Ovary (tissue), 10 donors: ENCODE measurements at places on chromosomes 2 and 18. TPM values are rescaled to one million over a fixed set of nuclear protein-coding genes. Genes with fewer than 3 reads are reported as not detected.

- no peak for DNase-seq
- no peaks in the 10 kb centered on the region for H3K27me3 ChIP-seq
- no peaks in the 10 kb centered on the region for H3K4me1 ChIP-seq
- H3K4me3 ChIP-seq: no peak overlapping the region
- no peaks in the 10 kb centered on the region for H3K36me3 ChIP-seq
Observed at GRCh38 chr2:168752361-168752760, 50.1 kb upstream of the NOSTRIN start.

DNA sequence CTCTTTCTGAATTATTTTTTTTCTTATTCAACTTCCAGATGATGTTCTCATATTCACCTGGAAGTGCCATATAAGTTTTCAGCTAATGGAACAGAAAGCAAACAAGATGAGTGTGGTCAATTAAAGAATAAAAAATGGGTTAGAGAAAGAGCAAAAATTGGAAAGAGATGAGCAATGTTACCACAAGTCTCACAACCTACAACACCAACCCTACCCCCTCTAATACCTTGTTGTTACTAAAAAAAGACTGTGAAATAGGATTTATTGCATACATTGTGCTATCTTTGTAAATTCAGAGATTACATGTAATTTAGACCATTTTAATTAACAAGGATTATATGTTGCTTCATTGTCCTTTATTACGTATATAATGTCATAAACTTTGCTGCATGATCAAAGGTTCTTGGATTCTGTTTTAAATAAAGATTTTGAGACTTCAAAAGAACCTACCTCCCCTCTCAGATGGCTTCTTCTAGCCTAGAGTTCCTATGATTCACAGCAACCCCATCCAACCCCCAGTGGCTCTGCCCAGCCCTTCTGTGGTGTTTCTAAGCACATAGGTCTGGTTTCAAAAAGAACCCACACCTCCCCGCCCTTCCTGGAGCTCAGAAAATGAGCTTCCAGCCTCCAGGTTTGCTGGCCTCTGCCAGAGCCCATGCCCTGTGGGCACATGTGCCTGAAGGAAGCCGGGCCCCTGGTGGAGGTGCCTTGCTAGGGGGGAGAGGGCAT, 24.7 kb downstream of the LGALSL start:
- H3K27me3 ChIP-seq: no peaks in the 10 kb centered on the region
- no peak overlapping the region for H3K27ac ChIP-seq
- peaks cover 3% of the 10 kb centered on the region for H3K4me1 ChIP-seq
- H3K4me3 ChIP-seq: no peak overlapping the region
- DNase-seq: no peak

DNA sequence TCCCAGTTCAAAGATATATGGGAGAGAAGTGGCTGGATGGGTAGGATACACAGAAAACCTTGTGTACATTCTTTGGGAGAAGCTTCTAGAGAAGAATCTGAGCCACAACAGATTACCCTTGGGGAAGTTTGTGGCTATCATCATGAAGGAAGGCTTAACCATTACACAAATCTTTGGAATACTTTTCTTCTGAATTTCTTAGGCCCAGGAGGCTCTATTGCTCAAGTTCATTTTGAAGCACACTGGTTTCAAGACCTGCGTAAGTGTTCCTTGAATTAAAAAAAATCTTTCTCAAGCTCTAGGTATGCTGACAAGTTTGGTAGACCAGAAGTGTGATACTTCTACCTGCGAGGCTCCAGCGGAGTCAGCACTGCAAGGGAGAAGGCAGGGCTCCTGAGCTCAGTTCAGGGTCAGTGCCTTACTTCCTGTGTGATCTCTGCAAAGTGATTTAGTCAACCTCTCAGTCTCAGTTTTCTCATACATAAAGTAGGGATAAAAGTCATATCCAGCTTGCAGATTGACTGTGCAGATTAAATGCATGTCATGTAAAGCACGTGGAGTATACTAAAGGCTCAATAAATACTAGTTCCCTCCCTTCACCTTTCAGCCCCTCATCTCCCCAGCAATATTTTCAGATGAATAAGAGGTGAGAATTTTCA, 438.6 kb downstream of the DLGAP1 start:
- no peak overlapping the region for H3K27ac ChIP-seq
- no peak for DNase-seq
- H3K4me3 ChIP-seq: no peak overlapping the region
- H3K27me3 ChIP-seq: no peaks in the 10 kb centered on the region
- no peaks in the 10 kb centered on the region for H3K4me1 ChIP-seq

DNA sequence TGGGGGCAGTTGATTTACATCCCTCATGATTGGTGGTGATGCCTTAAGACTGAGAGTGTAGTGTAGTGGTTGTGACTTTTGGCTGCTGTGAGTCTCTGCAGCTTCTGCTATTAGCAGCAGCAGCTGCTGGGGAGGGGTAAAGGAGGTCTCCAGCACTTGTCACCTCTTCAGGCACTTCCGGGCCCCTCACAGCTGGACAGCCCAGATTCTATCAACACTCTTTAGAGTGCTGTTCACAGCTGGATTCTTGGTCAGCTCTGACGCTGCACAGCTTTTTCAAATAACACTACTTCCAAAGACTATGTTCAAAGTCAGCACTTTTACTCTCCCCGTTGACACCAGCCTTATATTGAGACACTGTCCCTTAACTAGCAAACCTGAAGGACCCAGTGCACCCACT, 396.0 kb downstream of the MEIS1 start:
- H3K36me3 ChIP-seq: no peaks in the 10 kb centered on the region
- no peaks in the 10 kb centered on the region for H3K27me3 ChIP-seq
- H3K27ac ChIP-seq: no peak overlapping the region

GRCh38 chr18:5503740-5504139, 40.1 kb downstream of the EPB41L3 start:
- DNase-seq: no peak
- H3K27ac ChIP-seq: no peak overlapping the region
- no peaks in the 10 kb centered on the region for H3K36me3 ChIP-seq
- H3K4me1 ChIP-seq: no peaks in the 10 kb centered on the region

The CAPN14 gene
- not detected for total RNA-seq

The DYSF gene
- 5.9 TPM for total RNA-seq

The UGT1A3 gene
- not detected for total RNA-seq
